ENCODE measurements at places on chromosomes 11 and 22. TPM values are rescaled to one million over a fixed set of nuclear protein-coding genes. Genes with fewer than 3 reads are reported as not detected.
A peak's percentile ranks its signal among the peaks of the same experiment; 100 is the strongest.

DNA sequence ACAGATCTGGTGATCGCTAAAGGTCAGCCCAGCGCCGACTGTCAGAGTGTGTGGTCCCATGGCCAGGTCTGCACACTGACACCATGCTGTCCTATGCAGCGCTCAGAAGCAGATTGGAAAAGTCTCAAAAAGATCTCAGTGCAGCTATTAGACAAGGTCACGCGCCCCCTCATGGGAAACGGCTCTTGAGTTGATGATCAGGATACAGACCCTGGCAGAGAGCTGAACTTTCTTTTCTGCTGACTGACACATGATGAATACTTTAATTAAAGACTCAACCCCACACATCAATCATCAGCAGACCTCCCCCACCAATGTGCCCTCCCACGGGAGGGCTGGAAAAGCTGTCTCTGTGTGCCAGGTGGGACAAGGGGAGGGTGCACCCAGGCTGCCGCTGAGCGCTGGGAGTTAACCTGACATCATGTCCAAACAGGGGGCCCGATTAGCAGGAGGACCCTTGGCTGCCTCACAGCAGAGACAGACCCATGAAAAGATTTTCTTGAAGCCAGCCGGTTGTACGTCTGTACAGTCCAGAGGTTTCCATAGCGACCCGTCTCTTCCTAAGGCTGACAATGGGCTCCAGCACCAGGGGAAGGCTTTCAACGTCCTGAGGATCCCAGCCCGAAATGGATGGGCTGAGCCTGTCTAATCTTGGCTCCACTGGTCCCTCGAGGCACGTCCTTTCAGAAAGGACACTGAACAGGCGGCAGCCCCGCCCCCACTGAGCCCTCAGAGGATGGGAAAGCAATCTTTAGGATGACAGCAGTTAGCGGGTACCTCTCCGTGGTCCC, 26.9 kb downstream of the RASD2 start:
- no peaks in the 10 kb centered on the region for H3K27me3 ChIP-seq
- no peak for DNase-seq
- no peaks in the 10 kb centered on the region for H3K4me1 ChIP-seq
- no peaks in the 10 kb centered on the region for H3K36me3 ChIP-seq

DNA sequence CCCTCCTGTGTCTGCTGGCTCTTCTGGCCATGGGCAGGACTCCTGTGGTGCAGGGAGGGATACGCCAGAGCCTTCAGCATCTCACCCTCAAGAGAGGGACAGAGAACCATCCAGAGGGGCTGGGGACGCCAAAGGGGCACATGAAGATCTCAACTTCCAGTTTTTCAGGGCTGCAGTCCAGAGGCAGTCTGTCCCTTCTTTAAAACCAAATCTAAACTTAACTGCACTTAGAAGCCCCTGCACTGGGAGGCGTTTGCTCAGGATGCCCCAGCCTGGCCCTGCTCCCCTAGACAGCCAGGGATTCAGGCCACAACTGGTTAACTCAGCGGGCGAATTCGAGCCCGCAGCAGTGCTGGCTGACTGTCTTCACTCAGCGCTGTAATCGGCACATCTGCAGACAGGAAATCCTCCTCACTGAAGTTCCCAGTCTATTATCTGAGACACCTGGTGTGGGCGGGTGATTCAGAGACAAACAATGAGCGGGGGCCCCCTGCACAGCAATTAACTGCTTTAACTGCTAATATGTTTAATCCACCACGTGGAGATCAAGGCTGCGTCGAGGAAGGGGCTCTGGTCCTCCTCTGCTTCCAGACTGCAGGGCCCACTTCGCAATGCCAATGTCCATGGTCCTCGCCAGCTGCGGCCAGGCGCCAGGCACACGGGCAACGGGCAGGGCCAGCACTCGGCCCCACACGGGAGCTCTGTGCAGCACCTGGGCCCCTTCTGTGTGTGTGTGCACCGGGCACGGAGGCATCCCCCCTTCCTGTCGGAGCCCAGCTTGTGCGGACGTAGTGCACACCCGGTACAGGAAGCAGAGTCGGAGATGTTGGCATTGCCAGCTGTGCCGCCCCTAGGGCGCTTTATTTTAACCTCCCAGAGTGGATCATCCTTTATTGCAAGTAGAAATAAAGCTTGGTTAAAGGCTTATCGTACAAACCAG, 36.9 kb upstream of the GNB1L start:
- peak overlapping the region; percentile 1 for H3K4me3 ChIP-seq
- DNase-seq = peak; percentile 63
- peak overlapping the region; percentile 82 for H3K27ac ChIP-seq
- peaks cover 11% of the 10 kb centered on the region for H3K4me1 ChIP-seq
- H3K36me3 ChIP-seq = no peaks in the 10 kb centered on the region
- H3K27me3 ChIP-seq = no peaks in the 10 kb centered on the region

- no peaks in the 10 kb centered on the region for H3K36me3 ChIP-seq
- no peak overlapping the region for H3K4me3 ChIP-seq
- no peak for DNase-seq
- H3K27ac ChIP-seq = no peak overlapping the region
These were observed 100.6 kb downstream of the ST3GAL4 start for GRCh38 chr11:126456089-126456488.

PRR33 gene
- total RNA-seq = not detected

GP1BB gene
- 0.76 TPM for total RNA-seq

Data from uterus (tissue), 4 donors.